ENCODE measurements at places on chromosomes 4 and X.

DNA sequence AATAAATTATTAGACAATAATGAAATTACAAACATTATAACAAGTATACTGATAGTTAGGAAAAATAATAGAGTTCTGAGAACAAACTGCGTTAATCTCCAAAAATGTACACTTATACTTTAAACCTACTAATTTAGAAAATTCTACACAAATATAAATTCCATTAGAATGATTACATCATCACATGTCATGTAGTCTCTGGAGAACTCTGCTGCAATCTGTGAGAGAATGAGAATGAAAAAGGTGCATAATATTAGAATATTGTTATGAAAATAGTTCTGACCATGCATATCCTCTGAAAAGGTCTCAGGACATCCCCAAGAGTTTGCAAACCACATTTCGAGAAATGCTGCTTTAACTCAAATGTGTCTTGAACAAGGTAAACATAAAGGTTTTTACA is 11.4 kb downstream of the GUCY1A1 start:
- no peak for DNase-seq

- no peak for DNase-seq
Observed at GRCh38 chr4:171718069-171718468, 95.1 kb upstream of the GALNTL6 start.

DNA sequence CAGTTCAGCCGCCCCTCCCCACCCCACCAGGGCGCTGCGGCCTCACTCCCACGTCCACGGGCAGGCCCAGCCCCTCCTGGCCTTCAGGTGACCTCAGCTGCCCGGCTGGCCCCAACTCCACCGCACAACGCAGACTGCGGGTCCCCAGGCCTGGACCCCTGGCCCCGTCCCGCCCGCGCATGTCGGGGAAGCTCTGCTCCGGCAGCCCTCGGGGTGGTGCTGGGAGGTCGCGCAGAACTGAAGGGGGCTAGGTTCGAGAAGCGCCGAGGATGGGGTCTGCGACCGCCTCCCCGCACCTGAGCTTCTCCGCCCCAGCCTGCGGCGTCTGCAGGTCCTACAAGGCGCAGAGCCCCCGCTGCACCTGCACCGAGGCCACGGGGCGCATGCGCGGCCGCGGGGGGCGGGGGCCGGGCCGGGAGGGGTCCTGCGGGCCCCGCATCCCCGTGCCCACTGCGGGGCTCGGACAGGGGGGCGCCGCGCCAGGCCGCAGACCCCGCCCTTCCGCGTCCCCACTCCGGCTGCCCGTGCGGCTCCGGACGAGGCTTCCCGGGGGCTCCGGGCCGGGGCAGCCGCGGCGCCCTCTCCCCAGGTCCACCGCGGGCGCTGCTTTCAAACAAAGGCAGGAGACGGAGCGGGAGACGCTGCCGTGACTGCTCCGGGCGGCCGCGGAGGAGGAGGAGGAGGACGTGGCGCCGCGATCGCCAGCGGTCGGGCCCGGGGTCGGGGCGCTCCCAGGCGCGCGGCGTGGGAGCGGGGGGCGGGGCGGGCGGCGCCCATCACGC is 672 bp upstream of the NAT8L start:
- no peak for DNase-seq

DNA sequence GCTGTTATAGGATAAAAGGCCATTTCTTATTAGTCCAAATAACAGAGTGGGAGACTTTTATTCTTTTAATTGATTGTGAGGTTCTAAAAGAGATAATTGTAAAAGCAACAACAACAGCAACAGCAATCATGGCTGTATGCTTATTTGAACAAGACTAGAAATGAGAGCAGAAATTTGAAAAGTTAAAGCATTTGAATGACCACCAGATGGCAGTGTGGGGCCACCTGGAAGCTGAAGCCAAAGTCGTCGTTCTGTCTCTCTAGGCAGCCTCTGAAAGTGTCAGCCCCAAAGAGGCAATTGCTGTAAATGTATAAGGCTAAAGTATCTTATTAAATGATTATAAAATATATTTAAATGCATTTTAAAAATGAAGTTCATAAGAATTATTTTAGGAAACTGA is 42.2 kb downstream of the SH2D1A start:
- no peak for DNase-seq
